HepG2 (cell line): ENCODE measurements at places on chromosomes 5 and 9.

DNA sequence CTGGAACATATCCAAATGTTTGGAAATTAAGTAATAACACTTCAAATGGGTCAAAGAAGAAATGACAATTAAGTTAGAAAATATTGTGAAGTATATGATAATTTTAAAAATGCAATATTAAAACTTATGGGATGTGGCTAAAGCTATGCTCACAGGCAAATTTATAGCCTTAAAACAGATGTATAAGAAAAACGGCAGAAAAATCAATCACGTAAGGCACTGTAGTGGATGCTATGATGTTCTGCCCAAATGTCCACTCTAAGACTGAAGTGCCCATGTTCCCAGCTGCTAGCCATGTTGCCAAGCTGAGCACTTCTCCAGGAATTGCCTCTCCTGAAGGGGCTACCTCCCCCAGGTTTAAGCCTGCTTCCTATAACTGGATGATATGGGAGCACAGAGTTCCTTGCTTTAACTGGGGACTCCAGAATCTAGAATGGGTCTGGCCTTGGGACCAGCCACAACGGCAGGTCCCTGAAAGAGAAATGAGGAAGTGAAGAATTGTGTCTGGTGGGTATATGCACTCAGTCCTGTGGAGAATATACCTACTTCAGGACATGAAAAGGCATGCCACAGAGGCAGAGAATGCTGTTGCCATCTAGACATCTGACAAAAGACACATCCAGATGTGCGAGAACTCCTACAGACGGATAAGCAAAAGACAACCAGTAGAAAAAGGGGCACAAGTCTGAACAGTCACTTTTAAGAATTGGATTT lies 78.2 kb upstream of the RXRA start:
- DNase-seq: no peak

- DNase-seq: peak; percentile 49
Measured at GRCh38 chr5:172453206-172453985, 929 bp downstream of the SH3PXD2B start.

- peak; percentile 48 for DNase-seq
Measured at GRCh38 chr5:140235791-140236551, 61.0 kb downstream of the CYSTM1 start.

DNA sequence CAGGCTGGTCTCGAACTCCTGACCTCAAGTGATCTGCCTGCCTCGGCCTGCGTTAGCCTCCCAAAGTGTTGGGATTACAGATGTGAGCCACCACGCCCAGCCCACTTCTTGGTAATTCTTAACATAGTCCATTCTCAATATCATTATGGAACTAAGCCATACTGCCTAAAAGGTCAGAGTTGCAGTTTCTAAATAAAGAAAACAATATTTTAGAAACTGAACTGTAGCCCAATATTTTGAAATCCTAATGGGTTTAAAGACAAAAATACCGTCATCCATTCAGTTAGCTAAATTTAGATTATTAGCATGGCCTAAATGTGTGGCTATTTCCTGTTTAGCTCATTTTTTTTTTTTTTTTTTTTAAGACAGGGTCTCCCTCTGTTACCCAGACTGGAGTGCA lies 99.5 kb downstream of the USP20 start:
- no peak for DNase-seq

GRCh38 chr9:77391834-77392233 lies 214.5 kb downstream of the VPS13A start:
- no peak for DNase-seq
